Stimulated activated CD8-positive, alpha-beta memory T cell treated with anti-CD3 and anti-CD28 coated beads, Interleukin-15, amount 100 ng/mL, for 24 hours (primary cell): ENCODE measurements at places on chromosomes 1 and 21.

- no peak for DNase-seq
Observed at GRCh38 chr1:171137580-171137979, 46.9 kb downstream of the FMO3 start.

GRCh38 chr1:32939655-32940371, 24.8 kb downstream of the RNF19B start:
- no peak for DNase-seq

DNA sequence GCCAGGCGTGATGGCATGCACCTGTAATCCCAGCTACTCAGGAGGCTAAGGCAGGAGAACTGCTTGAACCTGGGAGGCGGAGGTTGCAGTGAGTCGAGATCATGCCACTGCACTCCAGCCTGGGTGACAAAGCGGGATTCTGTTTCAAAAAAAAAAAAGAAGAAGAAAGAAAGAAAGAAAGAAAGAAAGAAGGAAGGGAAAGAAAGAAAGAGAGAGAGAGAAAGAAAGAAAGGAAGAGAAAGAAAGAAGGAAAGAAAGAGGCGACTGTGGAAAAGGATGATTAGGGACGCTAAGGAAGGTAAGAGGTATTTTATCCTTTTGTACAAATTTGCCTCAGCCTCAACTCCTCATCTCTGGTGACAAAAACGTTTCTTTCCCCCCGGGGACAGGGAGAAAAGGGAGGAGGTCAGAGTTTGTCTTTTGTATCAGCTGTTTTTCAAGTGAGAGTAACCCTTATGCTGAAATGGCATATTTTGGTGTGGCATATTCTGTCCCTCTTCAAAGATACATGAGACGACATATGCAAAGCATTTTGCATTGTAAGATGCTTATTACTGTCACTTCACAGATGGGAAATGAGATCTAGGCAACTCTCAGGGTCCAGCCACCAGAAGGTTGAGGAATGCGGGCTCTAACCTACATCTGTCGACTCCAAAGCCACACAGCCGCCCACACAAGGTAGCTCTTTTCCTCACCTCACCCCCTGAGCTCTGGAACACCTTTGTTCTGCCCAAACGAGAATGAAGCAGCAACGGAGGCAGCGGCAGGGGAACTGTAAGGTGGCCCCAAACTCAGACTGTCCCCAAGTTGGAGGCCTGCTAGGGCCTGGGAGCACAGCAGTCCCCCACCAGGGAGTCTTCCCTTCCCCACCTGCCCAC, 38.0 kb downstream of the NUAK2 start:
- no peak for DNase-seq

- DNase-seq = no peak
Observed at GRCh38 chr1:209546390-209547085, 37.0 kb upstream of the CAMK1G start.

DNA sequence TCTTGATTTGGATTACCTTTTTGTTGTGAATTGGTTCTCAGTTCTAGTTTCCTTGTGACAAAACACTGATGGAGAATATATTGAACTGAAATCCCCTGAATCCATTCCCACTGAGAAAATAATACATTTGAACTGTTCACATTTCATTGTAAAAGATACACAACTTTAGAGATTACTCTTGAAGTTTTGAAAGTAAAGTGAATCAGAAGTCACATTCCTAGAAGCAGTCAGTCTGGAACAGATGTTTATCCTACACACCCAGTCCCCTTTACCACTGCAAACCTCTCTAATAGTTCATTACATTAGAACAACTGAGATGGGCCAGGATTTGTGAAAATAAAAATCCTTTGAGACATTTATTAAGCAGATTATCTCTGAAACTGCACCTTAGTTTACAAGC, 3.4 kb downstream of the RERE start:
- no peak for DNase-seq

GRCh38 chr1:43660355-43660754, 10.4 kb downstream of the KDM4A start:
- DNase-seq = no peak

DNA sequence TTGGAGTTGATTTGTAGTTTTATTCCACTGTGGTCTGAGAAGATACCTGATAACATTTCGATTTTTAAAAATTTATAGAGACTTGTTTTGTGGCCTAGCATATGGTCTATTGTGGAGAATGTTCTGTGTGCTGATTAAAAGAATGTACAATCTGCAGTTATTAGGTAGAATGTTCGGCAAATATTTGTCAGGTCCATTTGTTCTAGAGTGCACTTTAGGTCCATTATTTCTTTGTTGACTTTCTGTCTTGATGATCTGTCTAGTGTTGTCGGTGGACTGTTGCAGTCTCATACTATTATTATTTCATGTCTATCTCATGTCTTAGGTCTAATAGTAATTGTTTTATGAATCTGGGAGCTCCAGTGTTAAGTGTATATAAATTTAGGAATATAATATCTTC, 116.8 kb downstream of the NME7 start:
- no peak for DNase-seq

GRCh38 chr1:1806890-1807289, 28.6 kb upstream of the NADK start:
- no peak for DNase-seq

DNA sequence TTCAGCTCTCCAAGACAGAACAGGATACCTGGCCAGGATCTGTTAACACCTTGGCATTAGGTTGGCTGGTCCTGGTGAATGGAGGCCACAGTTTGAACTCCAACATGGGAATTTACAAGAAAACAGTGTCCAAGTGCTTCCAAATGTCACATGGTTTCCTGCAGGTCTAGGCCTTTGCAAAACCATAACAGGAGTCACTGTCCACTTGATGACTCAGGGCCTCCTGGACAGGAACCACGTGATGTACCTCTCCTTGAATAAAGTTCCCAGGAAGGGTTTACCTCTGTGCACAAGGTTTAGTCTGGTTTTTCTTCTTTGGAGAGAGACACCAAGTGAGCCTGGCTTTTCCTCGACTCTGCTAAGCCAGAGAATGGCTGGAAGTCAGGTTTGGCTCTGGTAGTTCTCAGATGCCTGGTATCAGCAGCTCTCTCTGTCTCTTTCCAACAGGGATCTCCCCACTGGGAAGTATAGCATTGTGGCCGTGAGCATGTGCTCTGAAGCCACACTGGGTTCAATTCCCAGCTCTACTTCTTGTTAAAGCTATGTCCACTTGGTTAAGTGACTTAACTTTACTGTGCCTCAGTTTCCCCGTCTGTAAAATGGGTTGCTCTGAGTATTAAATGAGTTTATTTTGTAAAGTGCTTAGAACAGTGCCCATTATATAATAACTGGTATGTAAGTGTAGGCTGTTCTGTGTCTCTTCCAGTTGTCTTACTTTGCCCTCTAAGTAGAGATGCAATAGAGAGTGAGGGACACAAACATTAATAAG, 27.3 kb upstream of the TMEM61 start:
- DNase-seq = no peak

DNA sequence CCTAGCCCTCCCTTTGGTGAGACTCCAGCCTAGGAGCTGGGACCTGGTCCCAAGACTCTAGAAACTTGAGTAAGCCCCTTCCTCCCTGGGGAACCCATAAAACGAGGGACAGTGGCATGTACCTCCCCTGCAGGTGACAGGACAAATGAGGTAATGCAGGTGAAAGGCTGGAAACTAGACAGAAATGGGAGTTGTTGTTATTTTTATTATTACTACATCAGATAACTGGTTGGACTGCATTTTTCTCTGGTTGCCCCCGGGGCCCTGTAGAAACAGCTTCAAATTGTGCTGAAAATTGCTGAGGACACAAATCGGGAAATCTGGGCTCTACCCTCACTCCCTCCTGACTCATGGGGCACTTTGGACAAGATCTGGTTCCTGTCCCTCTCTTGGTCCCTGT, 132.3 kb upstream of the WNT4 start:
- DNase-seq = no peak

GRCh38 chr1:9643351-9644256, 7.9 kb upstream of the PIK3CD start:
- DNase-seq = no peak

- DNase-seq = no peak
Observed at GRCh38 chr1:183075861-183076260, 52.6 kb downstream of the LAMC1 start.

DNA sequence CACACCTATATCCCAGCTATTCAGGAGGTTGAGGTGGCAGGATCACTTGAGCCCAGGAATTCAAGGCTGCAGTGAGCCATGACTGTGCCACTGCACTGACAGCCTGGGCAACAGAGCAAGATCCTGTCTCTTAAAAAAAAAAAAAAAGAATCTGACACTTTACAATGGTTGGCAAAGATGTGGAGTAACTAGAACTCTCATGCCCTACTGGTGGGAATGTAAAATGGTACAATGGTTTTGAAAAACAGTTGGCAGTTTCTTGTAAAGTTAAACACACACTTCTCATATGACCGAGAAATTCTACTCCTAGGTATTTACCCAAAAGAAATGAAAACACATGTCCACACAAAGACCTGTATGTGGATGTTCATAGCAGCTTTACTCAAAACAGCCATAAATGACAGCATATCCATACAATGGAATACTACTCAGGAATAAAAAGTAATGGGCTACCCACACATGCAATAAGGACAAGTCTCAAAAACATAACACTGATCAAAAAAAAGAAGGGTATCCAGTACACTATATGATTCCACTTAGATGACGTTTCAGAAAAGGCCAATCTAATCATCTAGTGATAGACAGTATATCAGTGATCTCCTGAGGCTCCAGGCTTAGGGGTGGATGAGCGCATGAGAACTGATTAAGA, 58.1 kb downstream of the HLCS start:
- no peak for DNase-seq

DNA sequence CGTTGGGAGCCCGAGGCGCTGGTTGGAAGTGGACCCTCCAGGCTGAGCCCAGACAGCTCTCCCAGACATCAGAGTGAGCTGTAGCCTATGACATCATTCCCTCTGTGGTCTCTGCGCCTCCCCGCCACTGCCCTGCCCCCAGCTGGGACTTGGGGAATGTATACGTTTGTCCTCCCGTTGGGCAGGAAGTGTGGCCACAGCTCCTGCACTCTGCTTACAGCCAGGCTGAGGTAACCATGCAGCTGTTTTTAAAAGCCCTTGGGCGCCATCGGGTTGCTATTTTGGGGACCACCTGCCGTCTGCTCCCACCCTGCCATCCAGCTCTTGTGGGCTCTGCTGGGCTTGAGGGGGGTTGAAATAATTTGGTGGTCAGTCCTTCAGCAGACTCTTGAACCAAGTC, 7.8 kb downstream of the VASH2 start:
- DNase-seq = no peak

DNA sequence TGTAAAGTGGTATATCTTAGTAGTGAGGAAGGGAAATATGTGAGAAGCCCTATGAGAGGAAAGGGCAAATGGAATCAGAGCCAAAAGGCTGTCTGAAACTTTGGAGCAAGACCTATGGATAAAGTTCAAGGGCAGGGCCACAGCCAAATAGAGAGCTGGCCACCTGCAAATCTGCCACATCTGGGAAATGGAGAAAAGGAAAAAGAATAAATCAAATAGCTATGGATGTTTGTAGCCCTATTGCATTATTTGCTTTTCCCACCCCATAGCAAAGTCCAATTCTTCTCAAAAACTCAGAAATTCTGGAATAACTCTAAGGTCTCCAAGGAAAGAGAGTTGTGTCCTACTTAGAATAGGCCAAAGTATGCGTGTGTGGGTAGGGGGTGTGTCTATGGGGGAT, 4.0 kb upstream of the HLX start:
- DNase-seq = no peak

DNA sequence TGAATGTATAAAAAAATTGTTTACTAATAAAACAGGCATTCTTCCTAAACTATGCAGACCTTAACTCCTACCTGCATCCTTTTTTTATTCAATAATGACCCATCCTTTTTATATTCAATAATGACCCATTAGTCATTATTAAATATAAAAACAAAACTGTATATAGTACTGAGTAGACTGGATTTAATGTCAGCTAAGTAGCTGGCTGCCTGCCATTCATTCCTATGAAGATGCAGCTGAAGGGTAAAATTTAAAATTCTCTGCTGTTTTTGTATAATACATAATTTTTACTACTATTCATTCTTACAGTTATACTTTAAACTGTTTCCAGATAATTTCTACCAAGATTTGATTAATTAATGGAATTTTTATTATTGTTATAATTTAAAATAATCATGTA, 79.3 kb downstream of the DENND1B start:
- no peak for DNase-seq

GRCh38 chr1:84492726-84493125, 13.5 kb upstream of the SPATA1 start:
- no peak for DNase-seq
